ENCODE measurements at places on chromosomes 12 and 14.

- DNase-seq, result no peak
- no peaks in the 10 kb centered on the region for H3K4me1 ChIP-seq
Measured at GRCh38 chr14:35897616-35898111, 71.5 kb downstream of the BRMS1L start.

- peaks cover 4% of the 10 kb centered on the region for H3K27me3 ChIP-seq
- H3K36me3 ChIP-seq, result peaks cover 4% of the 10 kb centered on the region
- no peaks in the 10 kb centered on the region for H3K4me1 ChIP-seq
- H3K4me3 ChIP-seq, result no peak overlapping the region
- H3K27ac ChIP-seq, result no peak overlapping the region
- no peak for DNase-seq
Measured at GRCh38 chr12:15265875-15266274, 44.7 kb upstream of the RERG start.

DNA sequence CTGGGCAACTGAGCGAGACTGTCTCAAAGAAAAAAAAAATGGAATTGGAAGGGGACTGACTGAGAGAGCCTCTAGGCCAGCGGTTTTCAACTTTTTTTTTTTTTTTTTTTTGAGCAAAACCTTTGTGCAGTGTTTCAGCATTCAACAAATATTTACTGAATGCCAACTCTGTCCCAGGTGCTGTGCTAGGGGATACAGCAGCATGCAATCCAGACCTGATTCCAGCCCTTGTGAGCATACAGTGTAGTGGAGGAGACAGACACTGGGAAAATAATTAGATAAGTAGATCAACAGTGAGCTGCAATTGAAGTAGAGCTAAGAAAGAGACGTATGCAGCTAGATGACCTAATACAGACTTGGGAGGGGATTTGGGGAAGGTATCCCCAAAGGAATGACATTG is 23.8 kb upstream of the LTBP2 start:
- peak overlapping the region; percentile 6 for H3K27ac ChIP-seq
- no peaks in the 10 kb centered on the region for H3K36me3 ChIP-seq
- no peak for DNase-seq
- H3K27me3 ChIP-seq, result peaks cover 4% of the 10 kb centered on the region
- peaks cover 33% of the 10 kb centered on the region for H3K4me1 ChIP-seq

DNA sequence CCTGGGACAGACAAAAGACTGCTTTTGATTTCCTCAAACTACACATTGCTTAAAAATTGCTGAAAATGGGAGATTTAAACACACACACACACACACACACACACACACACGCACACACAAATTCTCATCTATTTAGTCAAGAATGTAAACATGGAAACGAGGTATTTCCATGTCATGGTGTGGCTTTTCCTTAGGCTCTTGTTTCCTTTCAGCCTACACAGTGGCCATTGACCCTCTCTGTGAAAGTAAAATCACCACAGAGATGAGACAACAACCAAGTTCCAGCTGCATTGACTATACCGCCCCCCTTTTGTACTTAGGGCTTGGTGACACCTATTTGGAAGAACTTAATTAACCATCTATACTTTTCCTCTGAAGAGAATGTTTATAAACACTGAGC is 41.9 kb downstream of the TTC8 start:
- no peak overlapping the region for H3K27ac ChIP-seq
- no peaks in the 10 kb centered on the region for H3K4me1 ChIP-seq
- peaks cover 14% of the 10 kb centered on the region for H3K36me3 ChIP-seq
- no peak overlapping the region for H3K4me3 ChIP-seq
- no peaks in the 10 kb centered on the region for H3K27me3 ChIP-seq

DNA sequence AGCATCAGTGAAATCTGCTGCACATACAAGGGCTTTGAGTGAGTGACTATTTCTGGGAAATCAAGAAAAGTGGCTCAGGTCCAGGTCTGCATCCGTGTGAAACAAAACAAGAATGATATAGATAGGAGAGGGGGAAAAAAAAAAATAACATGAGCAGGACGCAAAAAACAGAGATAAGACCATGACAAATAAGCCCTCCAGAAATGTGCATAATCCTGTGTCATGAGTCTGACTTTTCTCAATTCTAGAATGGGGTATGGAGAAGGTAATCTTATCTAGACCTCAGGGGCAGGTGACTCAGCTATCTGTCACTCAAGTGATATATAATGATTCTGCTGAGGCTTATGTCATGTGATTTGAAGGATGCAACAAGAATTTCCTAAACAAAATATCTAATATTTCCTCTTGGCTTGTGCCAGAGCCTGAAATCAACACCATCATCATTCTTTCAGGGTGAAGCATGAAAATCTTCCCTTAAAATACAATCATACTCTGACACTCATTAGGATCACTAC is 250.0 kb downstream of the PHLDA1 start:
- peaks cover 31% of the 10 kb centered on the region for H3K4me1 ChIP-seq
- no peak overlapping the region for H3K4me3 ChIP-seq
- peak overlapping the region; percentile 21 for H3K27ac ChIP-seq
- no peaks in the 10 kb centered on the region for H3K36me3 ChIP-seq
- H3K27me3 ChIP-seq, result no peaks in the 10 kb centered on the region
- no peak for DNase-seq

- no peaks in the 10 kb centered on the region for H3K27me3 ChIP-seq
- no peak overlapping the region for H3K4me3 ChIP-seq
- H3K4me1 ChIP-seq, result no peaks in the 10 kb centered on the region
- H3K36me3 ChIP-seq, result no peaks in the 10 kb centered on the region
- DNase-seq, result no peak
Measured at GRCh38 chr12:39935275-39935674, 170.6 kb downstream of the SLC2A13 start.

GRCh38 chr12:103350116-103350515 is 145.7 kb downstream of the C12orf42 start:
- peaks cover 4% of the 10 kb centered on the region for H3K4me1 ChIP-seq
- H3K4me3 ChIP-seq, result no peak overlapping the region
- peaks cover 3% of the 10 kb centered on the region for H3K27me3 ChIP-seq
- DNase-seq, result no peak
- no peaks in the 10 kb centered on the region for H3K36me3 ChIP-seq

DNA sequence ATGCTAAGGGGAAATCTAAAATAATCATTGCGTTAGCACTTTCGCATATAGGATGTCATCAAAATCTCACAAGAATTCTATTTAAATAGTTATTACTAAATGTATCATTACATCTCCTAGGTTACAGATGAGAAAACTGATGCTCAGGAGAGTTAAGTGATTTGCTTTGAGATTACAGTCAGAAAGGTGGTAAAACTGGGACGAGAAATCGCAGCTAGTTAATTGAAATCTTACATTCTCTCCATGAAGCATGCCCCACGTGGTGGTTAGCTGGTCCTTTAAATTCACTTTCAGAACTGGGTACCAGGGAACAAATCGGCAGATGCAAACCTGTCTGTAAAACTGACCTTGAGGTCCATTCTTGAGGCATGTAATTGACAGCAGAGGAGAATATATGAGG is 71.8 kb upstream of the PLEKHG7 start:
- no peaks in the 10 kb centered on the region for H3K36me3 ChIP-seq
- no peak overlapping the region for H3K4me3 ChIP-seq
- H3K27ac ChIP-seq, result no peak overlapping the region
- H3K4me1 ChIP-seq, result peaks cover 16% of the 10 kb centered on the region
- no peak for DNase-seq

DNA sequence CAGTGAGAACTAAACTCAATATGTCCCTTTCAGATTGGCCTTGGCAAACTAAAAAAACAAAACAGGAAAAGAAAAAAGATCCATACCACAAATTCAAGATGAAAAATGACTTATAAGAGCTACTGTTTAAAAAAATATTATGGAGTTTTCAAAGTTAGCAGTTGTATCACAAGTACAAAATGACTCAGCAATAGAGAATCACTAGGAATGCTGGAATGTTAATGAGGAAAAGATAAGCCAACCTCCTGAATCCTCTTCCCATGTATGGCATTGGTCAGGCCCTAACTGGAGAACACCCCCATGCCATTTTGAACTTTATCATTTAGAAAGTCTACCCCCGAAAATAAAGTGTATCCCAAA is 62.2 kb downstream of the PPP1R36 start:
- H3K27ac ChIP-seq, result peak overlapping the region; percentile 46
- no peak overlapping the region for H3K4me3 ChIP-seq
- no peaks in the 10 kb centered on the region for H3K36me3 ChIP-seq
- peaks cover 29% of the 10 kb centered on the region for H3K4me1 ChIP-seq
- H3K27me3 ChIP-seq, result no peaks in the 10 kb centered on the region
- DNase-seq, result no peak

GRCh38 chr14:87896393-87897380 is 96.3 kb downstream of the GALC start:
- no peak for DNase-seq
- no peaks in the 10 kb centered on the region for H3K36me3 ChIP-seq
- H3K27me3 ChIP-seq, result peaks cover 13% of the 10 kb centered on the region
- no peak overlapping the region for H3K4me3 ChIP-seq
- H3K4me1 ChIP-seq, result no peaks in the 10 kb centered on the region

GRCh38 chr12:104012331-104012730 is 37.7 kb downstream of the GLT8D2 start:
- peaks cover 1% of the 10 kb centered on the region for H3K27me3 ChIP-seq
- H3K4me1 ChIP-seq, result no peaks in the 10 kb centered on the region
- DNase-seq, result no peak
- H3K36me3 ChIP-seq, result no peaks in the 10 kb centered on the region
- no peak overlapping the region for H3K4me3 ChIP-seq

GRCh38 chr12:110314308-110314707 is 33.3 kb downstream of the ATP2A2 start:
- no peak overlapping the region for H3K4me3 ChIP-seq
- H3K4me1 ChIP-seq, result peaks cover 10% of the 10 kb centered on the region
- H3K36me3 ChIP-seq, result peaks cover 29% of the 10 kb centered on the region
- DNase-seq, result no peak
- no peak overlapping the region for H3K27ac ChIP-seq

GRCh38 chr14:60346706-60347105 is 97.7 kb downstream of the PPM1A start:
- no peak overlapping the region for H3K27ac ChIP-seq
- H3K36me3 ChIP-seq, result no peaks in the 10 kb centered on the region
- no peak for DNase-seq
- H3K4me1 ChIP-seq, result peaks cover 16% of the 10 kb centered on the region
- no peak overlapping the region for H3K4me3 ChIP-seq

DNA sequence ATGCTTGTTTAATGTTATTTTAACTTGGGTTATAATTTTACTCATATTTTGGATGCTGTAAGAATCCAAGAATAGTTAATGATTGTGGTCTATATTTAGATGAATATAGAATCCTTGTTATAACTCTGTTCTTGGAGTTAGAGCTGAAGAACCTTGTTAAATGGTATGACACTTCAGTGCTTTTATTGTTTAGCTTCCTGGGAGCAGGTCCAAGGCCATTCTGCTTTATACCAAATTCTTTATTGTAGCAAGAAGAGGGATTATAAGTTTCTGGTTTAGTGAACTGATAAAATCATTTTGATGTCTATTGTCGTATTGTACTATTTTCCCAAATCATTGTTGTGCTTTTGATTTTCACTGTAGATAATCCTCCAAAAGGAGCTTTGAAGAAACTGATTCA is 69.4 kb downstream of the MIA2 start:
- no peak for DNase-seq
- no peak overlapping the region for H3K27ac ChIP-seq
- no peak overlapping the region for H3K4me3 ChIP-seq
- H3K27me3 ChIP-seq, result no peaks in the 10 kb centered on the region
